Mesothelial cell of epicardium (in vitro differentiated cells): ENCODE measurements at places on chromosomes 2 and 18.

DNA sequence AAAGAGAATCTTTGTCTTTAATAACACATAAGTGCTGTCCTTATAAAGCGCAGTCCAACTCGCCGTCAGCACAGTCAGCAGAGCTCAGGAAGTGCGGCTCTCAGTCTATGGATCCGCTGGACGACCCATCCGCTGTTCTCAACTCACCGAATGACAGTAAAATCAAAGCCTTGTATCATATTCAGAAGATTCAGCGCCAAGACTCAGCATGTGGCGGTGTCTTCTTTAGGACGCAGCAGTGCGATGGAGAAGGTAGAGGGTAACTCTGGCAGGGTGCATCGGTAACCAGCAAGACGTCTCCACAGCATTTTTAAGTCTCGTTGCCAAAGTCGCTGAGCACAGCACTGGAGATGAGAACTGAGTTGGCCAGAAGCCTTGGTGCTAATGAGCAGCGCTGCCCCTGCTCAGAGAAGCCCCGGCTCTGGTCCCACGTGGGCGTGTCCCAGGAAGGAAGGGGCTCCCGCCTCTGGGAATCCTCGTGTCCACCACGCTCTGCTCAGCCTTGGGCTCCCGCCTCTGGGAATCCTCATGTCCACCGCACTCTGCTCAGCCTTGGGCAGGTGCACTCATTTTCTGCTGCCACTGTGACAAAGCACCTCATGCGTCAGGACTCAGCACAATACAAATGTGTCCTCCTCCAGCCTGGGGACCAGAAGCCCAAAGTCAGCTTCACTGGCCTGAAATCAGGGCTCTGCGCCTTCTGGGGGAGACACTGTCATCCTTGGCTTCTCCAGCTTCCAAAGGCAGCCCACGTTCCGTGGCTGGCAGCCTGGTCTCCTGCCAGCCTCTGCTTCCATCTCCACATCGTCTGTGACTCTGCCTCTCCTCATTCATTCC lies 238.0 kb upstream of the SALL3 start:
- no peak for DNase-seq

GRCh38 chr2:195486987-195487644 lies 169.9 kb upstream of the SLC39A10 start:
- no peak for DNase-seq

GRCh38 chr2:32806857-32807256 lies 139.9 kb upstream of the LTBP1 start:
- no peak for DNase-seq

GRCh38 chr2:38498045-38498481 lies 104.7 kb downstream of the HNRNPLL start:
- no peak for DNase-seq

- DNase-seq: no peak
Measured at GRCh38 chr2:3527886-3528785, 8.8 kb upstream of the ADI1 start.

- no peak for DNase-seq
Measured at GRCh38 chr2:26717362-26717761, 24.8 kb downstream of the KCNK3 start.

GRCh38 chr2:65686928-65687521 lies 254.6 kb upstream of the SPRED2 start:
- no peak for DNase-seq
